HFFc6 (cell line): ENCODE measurements at places on chromosomes 2 and 18.

GRCh38 chr18:11502368-11502767 is 107.0 kb upstream of the SLC35G4 start:
- DNase-seq, result peak; percentile 33

DNA sequence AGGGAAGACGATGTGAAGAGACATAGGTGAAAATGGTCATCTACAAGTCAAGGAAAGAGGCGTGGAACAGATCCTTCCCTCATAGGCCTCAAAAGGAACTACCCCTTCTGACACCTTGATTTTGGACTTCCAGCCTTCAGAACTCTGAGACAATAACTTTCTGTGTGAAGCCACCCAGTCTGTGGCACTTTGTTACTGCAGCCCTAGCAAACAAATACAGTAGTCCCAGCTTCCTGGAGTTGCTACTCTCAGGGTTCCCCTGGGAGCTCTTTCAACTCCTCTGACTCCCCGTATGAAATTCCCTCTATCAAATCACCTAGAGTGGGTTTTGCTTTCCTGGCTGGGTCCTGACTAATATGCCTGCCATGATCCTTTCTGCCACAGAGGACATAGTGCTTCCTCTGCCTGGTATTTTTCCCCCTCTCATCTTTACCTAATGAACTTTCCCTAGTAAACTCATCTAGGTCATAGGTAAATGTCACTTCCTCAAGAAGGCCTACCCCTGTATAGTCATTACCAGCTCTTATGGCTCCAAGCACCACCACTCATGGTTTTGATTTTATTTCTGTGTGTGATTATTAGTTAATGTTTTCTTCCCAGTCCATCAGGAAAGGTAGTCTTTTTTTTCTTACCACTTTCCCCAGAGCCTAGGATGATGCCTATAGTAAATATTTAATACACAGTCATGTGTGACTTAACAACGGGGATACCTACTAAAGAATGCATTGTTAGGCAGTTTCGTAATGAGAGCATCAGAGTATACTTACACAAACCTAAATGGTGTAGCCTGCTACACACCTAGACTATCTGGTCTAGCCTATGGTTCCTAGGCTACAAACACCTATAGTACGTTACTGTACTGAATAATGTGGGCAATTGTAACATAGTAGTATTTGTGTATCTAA is 111.5 kb upstream of the LGALSL start:
- DNase-seq, result no peak

DNA sequence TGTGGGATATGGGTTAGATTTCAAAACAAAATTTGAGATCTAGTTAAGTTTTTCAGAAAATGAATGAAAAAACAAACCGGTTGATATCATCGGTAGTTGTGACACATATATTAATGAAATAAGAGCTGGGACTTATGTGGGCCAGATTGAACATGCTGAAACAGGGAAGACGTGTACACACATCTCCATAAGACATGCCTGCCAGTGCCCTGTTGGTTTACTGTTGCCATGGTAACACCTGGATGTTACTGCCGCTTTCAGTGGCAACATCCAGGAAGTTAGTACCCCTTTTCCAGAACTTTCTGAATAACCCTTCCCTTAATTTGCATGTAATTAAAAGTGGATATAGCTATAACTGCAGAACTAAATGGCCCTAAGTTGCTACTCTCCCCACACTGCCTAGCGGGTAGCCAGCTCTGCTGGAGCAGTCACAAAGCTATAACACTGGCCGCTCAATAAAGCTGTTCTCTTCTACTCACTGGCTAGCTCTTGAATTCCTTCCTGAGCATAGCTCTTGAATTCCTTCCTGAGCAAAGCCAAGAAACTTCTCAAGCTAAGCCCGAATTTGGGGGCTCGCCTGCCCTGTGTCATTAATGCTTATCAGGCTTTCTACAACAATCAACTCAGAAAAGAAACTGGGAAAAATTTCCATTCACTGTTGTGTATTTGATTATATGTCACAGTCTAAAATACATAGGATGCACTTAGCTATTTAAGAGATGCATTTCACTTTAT is 776.3 kb upstream of the CDH7 start:
- no peak for DNase-seq

DNA sequence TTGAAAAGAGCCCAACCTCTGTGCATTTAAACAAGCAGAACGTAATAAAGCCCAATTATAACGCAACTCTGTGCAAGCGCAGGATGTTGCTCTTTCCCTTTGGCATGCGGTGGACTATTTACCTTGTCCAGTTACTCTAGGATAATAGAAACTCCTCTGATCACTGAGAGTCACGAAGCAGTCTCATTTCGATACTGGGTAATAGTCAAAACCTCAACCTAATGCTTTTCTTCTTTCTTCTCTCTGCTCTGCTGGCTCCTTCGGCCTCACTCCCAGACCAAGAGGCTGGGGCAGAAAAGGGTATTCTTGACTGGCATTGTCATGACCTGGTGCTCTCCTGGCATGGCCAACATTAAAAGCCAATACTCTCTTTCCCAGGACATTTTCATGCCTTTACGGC is 89.7 kb upstream of the GCFC2 start:
- DNase-seq, result no peak

GRCh38 chr2:42385225-42385624 is 24.2 kb upstream of the COX7A2L start:
- DNase-seq, result peak; percentile 24

GRCh38 chr2:176852667-176853066 is 359.9 kb upstream of the HNRNPA3 start:
- no peak for DNase-seq

DNA sequence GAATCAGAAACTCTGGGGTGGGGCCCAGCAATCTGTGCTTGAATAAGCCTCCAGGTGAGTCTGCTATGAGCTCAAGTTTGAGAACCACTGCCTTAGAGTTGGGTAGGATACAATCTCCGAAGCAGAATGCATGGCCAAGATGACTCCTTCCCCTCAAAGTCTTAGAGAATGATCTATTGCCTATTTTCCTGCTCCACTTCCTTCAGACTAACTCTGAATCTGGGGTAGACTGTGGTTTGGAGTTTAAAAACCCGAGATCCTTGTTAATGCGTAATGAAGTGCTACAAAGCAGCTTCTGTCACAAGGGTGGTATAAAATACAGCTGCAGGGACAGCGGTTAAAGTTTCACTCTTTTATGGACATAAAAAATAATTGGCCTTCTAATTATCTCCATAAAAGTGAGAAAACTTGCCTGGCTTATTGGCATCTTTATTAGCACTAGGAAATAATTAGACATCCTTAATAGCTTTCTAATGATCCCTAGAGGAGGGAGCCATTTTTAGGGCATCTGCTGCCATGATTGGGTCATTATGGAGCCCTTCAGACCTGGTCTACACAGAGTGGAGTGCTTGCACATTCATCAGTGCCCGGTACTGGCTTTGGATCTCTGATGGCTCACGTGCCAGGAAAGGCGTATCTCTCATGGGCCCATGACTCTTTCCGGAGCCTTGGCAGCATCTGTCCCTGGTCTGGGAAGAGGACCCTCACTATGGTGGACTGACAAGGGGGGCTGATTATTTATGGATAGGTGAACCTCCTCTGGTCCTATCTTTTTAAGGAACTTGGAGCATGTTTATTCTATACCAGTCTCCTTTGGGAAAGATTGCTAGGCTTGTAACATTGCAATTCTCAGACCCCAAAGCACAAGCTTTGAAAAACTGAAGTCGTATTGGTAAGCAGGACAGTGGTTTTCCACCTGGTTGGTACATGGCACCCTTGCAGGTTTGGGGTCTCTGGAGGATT is 28.2 kb downstream of the SIX2 start:
- no peak for DNase-seq

GRCh38 chr2:65663831-65664407 is 231.5 kb upstream of the SPRED2 start:
- no peak for DNase-seq

DNA sequence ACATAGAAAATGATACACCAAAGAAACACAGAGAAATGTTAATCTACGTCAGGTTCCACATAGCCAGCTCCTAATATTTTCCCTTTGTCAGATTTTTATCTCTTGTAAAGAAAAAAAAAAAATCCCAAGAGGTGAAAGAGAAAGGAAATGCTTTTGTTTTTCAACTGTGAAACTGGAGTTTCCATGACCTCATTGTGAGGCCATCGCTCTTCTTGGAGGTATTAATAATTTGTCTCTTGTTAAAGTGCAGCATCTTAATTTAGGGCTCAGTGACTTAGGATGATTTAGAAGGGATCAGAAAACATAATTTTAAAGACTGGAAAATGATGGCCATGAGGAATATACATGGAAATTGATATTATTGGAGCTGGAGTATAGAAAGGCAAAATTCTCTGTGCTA is 21.7 kb downstream of the ARHGAP28 start:
- DNase-seq, result no peak
